Panc1 (cell line): ENCODE measurements at places on chromosomes 12 and 14. TPM values are rescaled to one million over a fixed set of nuclear protein-coding genes. Genes with fewer than 3 reads are reported as not detected.

GRCh38 chr12:107134558-107134957 lies 41.2 kb upstream of the CRY1 start:
- no peak for DNase-seq

DNA sequence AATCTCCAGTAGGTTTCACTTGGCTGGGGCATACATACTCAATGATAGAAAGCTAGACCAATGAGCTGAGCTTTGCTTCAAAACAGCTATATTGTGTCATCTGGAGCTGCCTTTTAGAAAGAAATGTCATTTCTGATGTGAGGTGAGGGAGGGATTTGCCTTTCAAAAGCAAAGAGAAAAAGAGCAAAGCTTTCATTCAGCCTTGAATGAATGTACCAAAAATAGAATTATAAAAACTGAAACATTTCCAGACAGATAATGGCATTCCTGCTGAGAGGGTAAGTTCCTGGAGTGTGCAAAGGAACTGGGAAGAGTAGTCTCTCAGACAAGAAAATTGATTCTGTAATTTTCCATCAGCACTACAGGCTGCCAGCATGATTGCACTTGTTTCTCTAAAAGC lies 710.0 kb downstream of the LRFN5 start:
- no peak for DNase-seq

GRCh38 chr12:114450515-114451300 lies 44.8 kb upstream of the TBX5 start:
- no peak for DNase-seq

- no peak for DNase-seq
Measured at GRCh38 chr12:132170637-132171292, 26.5 kb downstream of the NOC4L start.

DNA sequence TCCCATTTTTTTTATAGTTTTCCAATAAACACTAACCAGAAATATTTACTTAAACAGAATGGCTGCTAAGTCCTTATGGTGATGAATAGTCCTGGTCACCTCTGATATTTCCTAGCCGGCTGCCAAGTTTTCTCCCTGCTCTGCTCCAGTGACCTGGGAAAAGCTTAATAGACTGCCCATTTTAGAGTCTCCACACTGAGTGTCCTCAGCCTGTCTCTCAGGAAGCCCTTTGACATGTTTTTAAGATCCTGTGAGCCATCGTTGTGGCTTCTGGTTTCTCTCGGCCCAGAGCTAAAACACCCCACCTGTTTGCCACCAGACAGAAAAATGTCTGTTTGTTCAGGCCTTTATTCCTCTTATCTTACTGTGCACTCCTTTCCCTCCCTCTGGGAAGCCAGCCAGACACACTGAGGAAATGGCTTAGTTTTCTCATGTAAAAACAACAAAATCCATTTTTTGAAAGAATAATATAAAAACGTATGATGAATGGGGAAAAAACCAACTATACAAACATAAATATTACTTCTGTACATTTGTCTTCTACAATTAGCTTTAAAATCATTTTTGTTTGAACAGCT lies 25.4 kb upstream of the ALDH2 start:
- no peak for DNase-seq

The FAM181A gene
- total RNA-seq, result not detected

The CHMP4A gene
- total RNA-seq, result 42.4 TPM

The SOX5 gene
- 0.23 TPM for total RNA-seq
